ENCODE measurements at places on chromosomes 6 and 20.

DNA sequence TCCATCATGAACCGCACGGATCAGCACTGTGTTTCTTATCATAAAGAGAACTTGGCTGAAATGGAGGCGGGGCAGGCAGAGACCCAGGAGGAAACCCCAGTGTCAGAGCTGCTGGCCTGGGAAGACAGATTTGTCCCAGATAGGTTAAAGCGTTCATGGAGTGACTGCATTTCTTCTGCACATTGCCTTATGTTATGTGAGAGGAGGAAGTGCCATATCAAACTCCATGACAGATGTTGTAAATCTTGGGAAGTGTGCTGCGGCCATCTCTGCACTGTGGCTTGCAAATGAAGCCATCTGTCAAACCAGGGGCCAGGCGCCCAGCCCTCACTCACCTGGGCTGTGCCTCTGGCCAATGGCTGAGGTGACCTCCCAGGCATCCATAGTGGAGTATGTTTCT, 163.0 kb downstream of the SLC24A3 start:
- no peak for DNase-seq

GRCh38 chr6:81814370-81815076, 62.0 kb upstream of the TENT5A start:
- DNase-seq, result no peak

DNA sequence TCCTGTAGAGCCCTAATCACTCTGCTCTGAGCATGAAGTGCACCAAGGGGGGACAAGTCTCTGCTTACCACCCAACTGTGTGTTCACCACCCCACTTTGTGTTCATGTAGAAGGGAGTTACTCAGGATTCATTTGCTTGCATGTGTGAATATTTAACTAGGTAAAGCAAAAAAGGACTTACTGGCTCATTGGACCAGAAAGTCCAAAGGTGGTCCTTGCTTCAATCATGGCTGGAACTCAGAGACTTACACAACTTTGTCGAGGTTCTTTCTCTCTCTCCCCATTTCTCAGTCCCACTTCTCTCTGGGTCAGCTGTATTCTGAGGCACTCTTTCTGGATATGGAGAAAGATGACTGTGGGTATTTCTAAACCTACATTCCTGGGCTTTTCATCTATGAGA, 4.0 kb downstream of the TMEM200A start:
- DNase-seq, result no peak

DNA sequence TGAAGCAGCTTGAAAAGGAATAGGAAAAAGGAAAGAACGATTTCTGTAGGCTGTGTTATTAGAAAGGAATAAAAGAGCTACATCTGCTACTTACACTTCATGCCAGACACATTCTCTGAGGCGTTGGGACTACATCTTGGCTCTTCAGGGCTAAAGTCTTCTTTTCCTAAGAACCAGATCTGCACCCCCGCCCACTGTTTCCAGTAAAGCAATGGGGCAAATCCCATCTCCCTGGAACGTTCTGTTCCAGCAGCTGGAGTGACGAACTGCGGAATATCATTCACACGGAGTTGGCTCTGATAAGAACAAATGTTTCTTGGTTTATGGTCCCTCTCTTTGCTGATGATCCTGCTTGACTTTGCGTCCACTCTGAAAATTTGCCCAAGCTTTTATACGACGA, 26.9 kb downstream of the FAM50B start:
- no peak for DNase-seq

DNA sequence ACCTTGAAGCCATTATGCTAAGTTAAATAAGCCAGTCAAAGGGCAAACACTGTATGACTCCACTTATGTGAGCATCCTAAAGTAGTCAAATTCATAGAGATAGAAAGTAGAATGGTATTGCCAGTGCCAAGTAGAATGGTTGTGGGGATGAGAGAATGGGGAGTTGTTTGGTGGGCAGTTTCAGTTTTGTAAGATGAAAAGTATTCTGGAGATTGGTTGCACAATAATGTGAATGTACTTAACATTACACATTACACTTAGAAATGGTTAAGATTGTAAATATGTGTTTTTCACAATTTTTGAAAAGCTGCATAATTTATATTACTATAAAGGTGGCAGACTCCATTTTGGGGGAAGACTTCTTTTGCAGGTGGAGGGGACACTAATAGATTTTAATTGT, 51.3 kb upstream of the CARMIL1 start:
- DNase-seq, result no peak
